ENCODE measurements at places on chromosomes 5 and 9.

DNA sequence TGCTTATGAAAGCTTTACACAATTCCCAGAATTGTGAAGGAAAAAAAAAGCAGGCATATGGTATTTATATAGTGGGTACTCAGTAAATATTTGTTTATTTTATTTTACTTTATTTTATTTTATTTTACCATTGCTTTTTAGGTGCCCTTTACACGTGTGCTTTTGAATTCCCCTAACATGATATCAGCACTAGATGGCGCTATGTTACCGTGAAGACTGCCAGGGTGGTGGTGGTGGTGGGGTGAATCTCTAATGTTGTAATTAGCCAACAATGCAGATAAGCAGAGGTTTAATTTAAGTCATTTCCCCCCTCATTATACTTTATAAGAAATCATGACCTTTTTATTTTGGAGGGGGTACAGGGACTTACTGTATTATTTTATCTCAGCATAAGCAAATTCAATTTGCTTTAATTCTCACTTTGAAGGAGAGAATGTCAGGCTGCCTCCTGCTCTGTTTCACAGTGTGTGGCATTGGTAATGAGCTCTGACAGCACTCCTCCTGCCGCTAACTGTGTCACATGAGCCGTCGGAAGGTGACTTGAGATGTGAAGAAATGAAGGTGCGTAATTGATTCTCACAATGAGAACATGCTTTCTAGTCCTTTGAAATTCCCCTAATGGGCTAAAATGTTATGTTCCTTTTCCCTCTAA is 165.6 kb downstream of the YTHDC2 start:
- DNase-seq, result no peak

DNA sequence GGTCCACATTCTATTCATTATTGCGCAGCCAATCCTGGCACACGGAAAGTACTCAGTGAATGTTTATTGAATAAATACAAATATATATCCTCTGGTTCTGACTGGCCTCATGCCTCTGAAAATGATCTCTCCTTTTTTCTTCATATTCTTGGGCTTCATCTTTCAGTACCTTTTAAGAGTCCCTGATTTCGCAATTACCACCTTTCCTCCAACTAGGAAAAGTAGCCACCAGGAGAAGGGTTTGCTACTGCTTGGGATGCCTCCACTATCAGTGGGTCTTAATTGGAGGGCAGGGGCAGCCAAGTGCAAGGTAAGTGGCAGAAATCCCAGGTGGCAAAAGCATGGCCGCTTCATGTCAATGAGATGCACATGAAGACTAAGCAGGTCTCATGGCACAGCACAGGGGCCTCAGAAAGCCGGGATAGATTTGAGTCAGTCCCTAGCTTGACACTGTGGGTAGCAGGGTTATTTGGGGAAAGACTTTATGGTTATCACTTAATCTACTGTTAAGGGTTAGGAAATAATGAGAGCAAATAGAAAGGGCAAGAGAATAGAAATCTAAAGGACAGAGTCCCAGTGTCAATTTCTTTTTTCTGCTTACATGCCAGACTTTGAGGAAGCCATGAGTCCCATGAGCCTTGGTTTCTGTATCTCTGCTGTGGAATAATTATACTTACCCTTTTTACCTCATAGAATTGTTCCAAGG is 361.1 kb downstream of the MAN2A1 start:
- DNase-seq, result no peak

DNA sequence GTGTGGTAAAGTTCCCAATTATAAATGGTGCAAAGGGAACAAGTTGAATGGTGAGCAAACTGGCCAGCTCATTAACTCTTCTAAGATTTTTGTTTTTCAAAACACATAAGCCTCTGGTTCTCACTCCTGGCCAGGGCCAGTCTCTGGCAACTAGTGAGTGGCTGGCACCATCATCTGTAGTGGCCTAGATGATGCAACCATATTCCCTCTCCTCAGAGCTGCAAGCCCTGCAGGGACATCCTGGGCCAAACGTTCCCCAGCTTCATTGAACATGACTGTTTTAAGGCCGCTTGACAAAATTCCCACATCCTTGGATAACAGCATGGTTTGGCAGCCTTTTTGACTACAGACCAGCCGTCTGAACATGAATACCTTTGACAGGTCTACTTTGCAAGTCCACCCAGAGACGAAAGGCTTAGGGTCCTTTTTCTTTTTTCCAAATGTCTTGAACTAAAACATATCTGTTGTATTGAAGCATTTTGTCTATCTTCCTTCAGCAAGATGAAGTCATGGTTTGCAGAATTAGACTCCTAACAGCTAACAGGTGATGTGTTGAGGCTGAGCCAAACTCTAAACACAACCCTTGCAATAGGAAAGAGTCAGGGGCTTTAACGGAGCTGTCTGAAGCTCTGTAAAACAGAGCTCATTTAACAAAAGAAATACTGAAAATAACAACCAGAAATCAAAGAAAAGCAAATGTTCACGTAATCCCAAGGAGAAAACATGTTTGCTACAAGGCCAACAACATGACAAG is 23.8 kb downstream of the MACROH2A1 start:
- DNase-seq, result no peak

- DNase-seq, result no peak
These were observed 733 bp downstream of the HSPA4 start for GRCh38 chr5:133052317-133053175.

DNA sequence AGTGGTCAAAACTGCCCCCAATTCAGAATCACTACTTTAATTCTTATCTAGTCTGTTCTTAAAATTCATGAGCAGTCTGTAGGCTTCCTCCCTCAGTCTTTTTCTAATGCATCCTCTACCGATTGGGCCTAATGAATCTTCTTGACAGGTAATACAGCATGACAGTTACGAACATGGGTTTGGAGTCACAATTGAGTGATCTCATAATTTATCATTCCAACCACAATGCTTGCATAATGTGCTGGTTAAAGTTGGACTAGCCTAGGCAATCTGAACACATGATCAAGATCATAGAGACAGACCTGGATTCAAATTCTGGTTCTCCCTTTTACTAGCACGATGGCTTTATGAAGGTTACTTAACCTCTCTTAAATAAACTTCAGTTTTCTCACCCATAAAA is 33.1 kb upstream of the SETD9 start:
- no peak for DNase-seq

DNA sequence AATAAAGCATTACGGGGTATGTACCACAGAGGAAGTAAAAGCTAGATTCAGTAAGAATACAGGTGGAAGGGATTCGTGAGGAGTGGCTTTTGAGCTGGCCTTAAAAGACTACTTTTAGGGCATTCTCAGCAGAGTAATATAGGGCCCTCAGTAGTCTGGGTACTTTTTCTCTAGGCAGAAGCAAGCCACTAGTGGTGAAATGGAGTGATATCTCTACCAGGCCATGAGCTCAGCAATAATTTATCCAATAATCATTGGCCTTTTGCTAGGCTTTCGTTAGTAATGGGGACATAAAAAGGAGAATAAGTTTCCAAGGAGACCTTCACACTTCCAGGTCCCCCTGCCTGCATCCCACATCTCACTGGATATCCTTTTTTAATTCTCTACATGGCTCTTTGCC is 1.7 kb downstream of the POLR3G start:
- no peak for DNase-seq

- no peak for DNase-seq
These were observed 296.9 kb downstream of the MSX2 start for GRCh38 chr5:175021321-175021720.

DNA sequence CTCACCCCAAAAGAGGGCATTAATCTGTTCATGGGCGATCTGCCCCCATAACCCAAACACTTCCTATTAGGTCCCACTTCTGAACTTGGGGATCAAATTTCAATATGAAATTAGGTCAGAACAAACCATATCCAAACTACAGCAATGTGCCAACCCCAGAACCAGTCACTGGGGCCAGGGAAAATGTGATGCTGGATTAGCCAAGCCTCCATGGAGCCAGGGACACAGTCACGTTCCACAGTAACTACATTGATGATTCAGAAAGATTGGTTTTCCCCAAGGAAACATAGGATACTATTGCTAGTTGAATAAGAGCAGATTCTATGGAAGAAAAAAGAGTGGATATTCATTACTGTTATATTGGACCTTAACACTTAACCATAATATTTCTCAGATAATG is 84.2 kb downstream of the GIN1 start:
- DNase-seq, result no peak

GRCh38 chr9:630817-631216 is 210.7 kb upstream of the DMRT1 start:
- no peak for DNase-seq

DNA sequence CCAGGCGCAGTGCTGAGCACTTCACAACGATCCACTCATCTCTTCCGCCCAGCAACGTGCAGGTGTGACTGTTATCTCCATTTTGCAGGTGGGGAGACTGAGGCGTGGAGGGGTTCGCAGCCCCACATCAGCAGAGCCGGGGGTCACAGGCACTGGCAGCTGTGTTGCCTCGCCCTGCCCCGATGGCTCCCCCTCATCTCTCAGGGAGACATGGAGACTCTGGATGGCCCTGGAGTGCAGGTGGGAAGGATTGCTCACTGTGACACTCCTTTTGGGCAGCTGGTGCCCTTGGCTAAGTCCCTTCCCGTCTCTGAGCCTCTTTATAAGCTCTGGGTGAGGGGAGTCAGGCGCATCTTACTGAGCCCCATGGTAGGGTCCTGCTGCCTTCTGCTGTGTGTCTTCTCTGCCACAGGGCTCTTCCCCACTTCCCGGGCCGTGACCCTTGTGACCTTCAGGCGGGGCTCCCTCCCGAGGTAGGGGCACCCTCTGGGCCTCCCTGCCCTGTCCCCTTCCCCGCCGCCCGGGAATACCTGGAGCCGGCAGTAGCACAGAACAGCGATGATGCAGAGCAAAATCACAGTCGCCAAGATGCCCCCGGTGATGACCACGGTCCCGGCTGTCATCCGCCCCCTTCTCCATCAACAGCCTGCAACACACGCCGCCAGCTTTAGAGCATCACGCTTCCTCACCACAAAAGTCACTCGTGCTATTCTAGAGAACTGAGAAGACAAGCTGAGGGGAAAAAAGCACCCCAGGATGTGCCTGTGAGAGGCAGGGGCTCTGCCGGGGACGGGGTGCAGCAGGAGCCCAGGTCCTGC is 29.4 kb downstream of the FAM163B start:
- DNase-seq, result no peak

DNA sequence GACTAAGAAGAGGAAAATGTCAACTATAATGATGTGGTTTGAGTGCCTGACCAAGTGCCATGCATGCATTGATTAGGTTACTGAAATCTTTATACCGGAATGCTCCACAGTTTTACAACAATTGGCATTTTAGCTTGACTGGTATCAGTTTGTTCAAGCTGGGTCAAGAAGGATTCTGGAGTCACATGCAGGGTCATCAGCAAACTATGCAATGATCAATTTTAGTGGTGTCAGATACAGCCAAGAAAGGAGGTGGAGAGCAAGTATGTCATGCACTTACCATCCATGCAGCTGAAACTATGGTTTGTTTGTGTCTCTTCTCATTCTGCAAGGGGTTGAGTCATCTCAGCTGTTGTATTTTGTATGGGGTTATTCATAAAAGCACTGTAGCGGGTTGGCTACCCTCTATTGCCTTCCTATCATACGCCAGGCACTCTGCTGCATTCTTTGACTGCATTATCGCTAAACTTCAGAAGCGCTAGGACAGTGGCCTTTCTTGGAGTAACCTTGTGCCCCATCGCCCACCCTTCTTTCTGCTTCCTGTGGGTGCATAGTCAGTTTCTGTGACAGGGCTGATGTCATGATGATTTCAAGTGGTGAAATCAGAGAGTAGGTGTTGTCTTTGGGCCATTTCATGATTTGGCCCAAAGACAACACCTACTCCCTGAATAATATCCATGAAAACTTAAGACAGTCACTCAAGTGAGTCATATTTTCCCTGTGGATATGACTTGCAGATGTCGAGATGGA is 145.4 kb downstream of the MTX3 start:
- DNase-seq, result no peak

GRCh38 chr5:39650008-39650762 is 225.4 kb upstream of the DAB2 start:
- DNase-seq, result no peak

- no peak for DNase-seq
These were observed 21.5 kb upstream of the MYO10 start for GRCh38 chr5:16957304-16958196.

GRCh38 chr5:6755941-6756340 is 42.7 kb downstream of the TENT4A start:
- no peak for DNase-seq

GRCh38 chr5:157611571-157612476 is 36.2 kb upstream of the ADAM19 start:
- no peak for DNase-seq
